BJ (cell line): ENCODE measurements at places on chromosomes 2 and 18.
A peak's percentile ranks its signal among the peaks of the same experiment; 100 is the strongest.

DNA sequence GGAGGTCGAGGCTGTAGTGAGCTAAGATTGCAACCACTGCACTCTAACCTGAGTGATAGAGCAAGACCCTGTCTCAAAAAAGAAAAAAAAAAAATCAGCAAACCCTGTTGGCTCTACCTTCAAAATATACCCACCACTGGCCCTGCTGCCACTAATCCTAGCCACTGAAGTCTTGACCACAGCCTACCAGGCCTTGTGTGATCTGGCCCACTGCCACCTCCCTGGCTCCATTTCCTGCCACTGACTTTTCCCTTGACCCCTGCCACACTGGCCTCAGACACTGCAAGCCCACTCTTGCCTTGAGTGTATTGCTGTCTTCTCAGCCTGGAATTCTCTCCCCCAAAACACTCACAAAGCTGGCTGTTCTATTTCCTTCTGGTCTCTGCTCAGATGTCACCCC is 33.7 kb downstream of the SH2D6 start:
- DNase-seq = no peak

GRCh38 chr18:23949863-23950262 is 64.7 kb upstream of the TTC39C start:
- no peak for DNase-seq

GRCh38 chr2:106068451-106068850 is 125.7 kb downstream of the UXS1 start:
- no peak for DNase-seq

GRCh38 chr2:11749646-11750349 is 3.4 kb downstream of the LPIN1 start:
- no peak for DNase-seq

- DNase-seq = no peak
These were observed 87.8 kb upstream of the ASB18 start for GRCh38 chr2:236351966-236352525.

DNA sequence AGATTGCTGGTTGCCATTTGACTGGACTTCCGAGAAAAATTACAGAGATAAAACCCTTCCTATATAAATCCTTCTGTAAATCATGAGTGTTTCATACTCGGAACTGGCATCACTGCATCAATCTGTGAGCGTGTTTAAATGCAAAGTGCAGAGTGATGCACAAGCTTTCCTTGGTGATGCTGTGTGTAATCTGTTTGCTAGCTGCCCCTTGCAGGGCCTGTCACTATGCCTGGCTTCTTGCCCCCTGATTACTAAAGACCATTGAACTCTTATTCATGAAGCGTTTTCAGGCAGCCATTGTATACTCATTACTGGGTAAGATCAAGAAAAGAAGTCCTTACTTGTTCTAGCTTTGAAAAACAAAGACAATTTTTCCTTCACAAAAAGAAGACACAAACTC is 266.9 kb upstream of the FANCL start:
- no peak for DNase-seq

DNA sequence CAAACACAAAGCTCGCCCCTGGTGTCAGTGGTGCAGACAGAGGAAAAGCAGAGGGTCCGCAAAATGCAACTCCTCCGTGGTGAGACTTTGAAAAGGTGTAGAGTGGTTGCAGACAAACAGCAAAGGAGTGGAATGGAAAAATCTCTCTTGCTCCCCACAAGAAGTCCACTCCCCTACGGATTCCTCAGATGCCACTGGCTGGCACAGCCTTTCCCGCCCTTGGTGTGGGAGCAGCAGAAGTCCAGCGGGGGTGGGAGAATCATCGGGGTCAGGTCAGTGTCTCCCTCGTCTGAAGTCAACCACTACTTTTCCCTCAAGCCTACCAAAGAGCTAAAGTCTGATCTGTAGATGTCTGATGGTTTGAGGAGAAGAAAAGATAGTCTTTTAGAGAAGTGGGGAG is 22.3 kb upstream of the B3GNT7 start:
- no peak for DNase-seq

DNA sequence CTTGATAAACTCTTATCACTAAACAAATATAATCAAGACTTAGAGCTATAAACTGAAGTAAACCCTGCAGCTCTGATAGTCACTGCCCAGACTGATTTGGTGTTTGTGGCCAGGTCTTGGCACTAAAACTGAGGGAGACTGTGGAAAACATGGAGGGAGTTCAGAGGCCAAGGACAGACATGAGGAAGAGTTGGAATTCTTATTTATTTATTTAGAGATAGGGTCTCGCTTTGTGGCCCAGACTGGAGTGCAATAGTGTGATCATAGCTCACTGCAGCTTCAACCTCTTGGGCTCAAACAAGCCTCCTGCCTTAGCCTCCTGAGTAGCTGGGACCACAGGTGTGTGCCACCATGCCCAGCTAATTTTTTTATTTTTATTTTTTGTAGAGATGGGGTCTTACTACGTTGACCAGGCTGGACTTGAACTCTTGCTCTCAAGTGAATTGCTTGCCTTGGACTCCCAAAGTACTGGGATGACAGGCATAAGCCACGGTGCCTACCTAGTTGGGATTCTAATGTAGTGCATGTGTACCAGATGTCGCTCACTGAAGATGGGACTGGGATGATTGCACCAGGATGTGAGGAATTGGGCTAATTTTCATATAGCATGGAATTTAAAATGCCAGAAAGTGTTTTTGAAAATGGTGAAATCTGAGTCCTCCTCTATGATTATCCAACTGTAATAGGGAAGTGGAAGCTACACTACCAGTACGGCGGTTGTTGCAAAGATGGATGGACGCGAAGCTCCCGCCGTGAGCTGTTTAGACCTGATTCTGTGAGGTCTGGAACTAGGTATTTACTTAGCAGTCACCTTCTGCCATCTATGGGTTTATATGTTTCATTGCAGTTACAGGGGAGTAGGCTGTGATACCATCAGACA is 52.7 kb upstream of the CTLA4 start:
- no peak for DNase-seq

- DNase-seq = peak; percentile 77
These were observed 88.2 kb upstream of the RAPGEF4 start for GRCh38 chr2:172647439-172647838.

GRCh38 chr2:241295326-241296095 is 20.0 kb downstream of the HDLBP start:
- no peak for DNase-seq

- DNase-seq = no peak
These were observed 456 bp downstream of the LRP1B start for GRCh38 chr2:142130111-142131009.

GRCh38 chr18:26741758-26742157 is 123.7 kb downstream of the AQP4 start:
- no peak for DNase-seq

DNA sequence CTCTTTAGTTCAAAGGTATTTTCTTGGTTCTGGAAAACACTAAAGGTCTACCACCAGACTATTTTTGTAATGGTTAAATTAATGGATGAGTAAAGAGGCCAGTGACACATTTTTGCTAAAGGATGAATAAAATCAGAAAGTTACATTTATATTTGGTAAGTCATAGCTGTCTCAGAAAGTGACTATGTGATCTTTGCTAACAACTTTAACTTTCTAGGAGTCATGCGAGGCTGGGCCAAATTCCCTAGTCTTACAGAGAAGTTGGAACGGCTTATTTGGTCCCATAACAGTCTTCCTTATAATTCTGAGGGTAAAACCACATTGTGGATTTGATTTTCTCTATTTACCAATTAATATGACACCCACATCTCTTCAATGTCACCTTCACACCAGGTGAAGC is 198.1 kb downstream of the PDE1A start:
- DNase-seq = peak; percentile 26

- no peak for DNase-seq
These were observed 54.8 kb downstream of the CRACDL start for GRCh38 chr2:98881153-98881650.

DNA sequence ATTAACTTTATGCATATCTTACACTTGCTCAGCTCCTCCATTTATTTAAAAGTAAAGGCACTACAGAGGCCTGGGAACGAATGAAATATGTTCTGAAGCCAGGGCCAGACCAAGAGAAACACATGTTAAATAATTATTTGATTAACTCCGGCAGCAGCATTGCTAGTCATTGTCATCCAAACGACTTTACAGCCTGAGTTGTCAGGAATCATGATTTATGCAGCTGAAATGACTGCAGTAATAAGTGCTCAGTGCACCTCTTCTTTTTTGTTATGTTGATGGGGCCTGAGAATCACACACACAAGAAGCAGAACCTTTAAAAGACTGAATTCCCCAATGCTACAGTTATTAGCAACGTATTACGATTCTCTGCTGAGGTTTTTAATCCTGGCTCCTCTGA is 58.9 kb downstream of the EPHA4 start:
- no peak for DNase-seq

DNA sequence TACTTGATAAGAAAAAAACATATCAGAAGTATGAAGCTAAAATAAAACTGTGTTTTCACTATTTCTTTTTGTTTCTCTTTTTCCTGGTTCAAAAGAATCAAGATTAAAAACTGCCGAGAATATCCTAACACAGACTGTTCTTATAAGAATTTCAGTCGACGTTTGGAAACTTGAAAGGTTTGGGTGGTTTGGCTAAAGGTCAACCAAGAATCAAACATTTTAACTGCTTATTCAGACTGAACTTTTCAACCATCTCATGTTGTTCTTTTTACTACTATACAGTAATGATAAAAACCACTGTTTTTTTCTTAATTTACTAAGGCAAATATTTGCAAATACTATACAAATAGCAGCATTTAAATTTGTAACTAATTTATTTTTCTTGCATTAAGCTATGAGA is 308.5 kb upstream of the TFPI start:
- DNase-seq = no peak

DNA sequence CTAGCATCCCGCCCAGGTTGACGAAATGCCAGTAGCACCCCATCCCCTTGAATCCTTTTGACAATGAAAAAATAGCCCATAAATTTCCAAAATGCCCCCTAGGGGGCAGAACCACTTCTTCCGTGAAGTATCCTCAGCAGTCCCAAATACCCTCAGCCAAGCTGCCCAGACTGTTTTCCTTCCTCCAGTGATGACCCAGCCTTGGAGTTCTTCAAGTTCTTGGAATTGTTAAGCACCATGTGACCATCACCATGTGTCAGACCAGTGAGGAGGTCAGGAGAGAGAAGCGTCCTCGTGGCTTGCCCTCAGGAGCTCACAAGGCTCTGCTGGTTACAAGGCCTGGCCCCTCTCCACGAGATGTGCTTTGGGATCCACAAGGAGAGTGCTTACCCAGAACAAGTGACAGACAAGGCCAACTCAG is 1.4 kb upstream of the SLC23A3 start:
- peak; percentile 88 for DNase-seq

- DNase-seq = no peak
These were observed 76.9 kb downstream of the WDSUB1 start for GRCh38 chr2:159209341-159210306.

- DNase-seq = no peak
These were observed 119.3 kb upstream of the ZSWIM2 start for GRCh38 chr2:186968277-186968676.

GRCh38 chr2:240131296-240131695 is 4.8 kb downstream of the COPS9 start:
- DNase-seq = no peak

- no peak for DNase-seq
These were observed 10.5 kb upstream of the BBS5 start for GRCh38 chr2:169468841-169469240.

DNA sequence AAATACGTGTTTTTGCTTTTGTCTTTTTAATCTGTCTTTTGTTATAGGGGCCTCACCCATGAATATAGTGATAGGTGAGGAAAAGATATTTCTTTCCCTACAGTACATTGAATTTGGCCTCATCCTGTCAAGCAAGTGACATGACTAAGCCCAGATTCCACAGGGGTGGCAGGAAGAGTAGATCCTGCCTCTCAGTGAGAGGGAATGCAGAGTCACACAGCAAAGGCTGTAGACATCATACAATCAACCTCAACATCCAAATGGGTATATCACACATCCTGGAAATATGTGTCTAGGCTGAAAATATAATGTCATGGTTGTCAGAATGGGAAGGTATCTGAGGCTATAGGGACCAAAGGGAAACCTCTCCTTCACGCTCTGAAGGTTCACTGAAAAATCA is 269.6 kb downstream of the CDH20 start:
- no peak for DNase-seq
